ENCODE measurements at places on chromosomes 5 and 9.

DNA sequence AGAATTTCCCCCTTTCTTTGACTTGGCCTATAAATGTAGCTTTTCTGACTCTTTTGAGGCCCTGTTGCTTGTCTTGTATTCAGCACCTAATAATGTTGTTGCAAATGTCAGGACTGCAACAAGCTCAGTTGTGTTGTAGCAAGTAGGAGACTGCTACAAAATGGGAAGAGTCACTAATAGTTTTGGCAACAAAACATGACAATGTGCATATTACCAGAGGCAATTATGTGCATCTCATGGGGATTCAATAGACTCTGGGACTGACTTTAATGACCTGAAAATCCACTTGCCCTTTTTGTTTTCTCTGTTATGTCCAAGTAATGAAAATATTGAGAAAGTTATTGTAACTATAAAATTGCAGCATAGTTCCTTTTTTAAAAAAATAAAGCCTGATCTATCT, 368.4 kb downstream of the OSTF1 start:
- DNase-seq: no peak

DNA sequence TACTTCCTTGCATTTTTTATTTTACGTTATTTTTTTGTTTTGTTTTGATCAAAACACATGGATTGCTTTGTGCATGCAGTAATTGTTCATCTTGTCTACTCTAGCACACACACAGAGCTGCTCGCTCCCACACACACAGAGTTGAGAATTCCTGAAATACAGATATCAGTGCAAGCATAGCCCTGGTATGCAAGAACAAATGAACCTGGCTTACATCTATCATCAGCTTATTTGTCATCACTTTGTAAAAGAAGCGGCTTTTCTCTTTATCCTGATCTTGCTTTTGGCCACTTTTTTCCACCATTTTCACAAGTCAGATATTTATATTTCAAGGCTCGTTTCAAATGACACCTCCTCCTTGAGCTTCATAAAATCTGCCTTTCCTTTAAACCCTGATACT, 1435.7 kb downstream of the MAT2B start:
- no peak for DNase-seq

GRCh38 chr9:118829334-118829733, 539.9 kb downstream of the BRINP1 start:
- no peak for DNase-seq

GRCh38 chr5:132268769-132269551, 11.5 kb downstream of the PDLIM4 start:
- no peak for DNase-seq

- DNase-seq: no peak
These were observed 159.7 kb upstream of the SEMA6A start for GRCh38 chr5:116733991-116734975.

All from T-helper 17 cell (primary cell).